HFFc6 (cell line): ENCODE measurements at places on chromosomes 12 and 14. TPM values are rescaled to one million over a fixed set of nuclear protein-coding genes. Genes with fewer than 3 reads are reported as not detected.

GRCh38 chr14:101018561-101019290, 115.2 kb upstream of the RTL1 start:
- no peak overlapping the region for H3K4me3 ChIP-seq
- peaks cover 38% of the 10 kb centered on the region for H3K27me3 ChIP-seq
- DNase-seq = no peak

GRCh38 chr12:13173012-13173932, 23.3 kb upstream of the EMP1 start:
- no peaks in the 10 kb centered on the region for H3K36me3 ChIP-seq
- H3K4me3 ChIP-seq = peak overlapping the region; percentile 75
- H3K27ac ChIP-seq = peak overlapping the region; percentile 93
- H3K4me1 ChIP-seq = peaks cover 91% of the 10 kb centered on the region

GRCh38 chr12:57732726-57733593, 5.6 kb downstream of the AGAP2 start:
- H3K4me3 ChIP-seq = no peak overlapping the region
- peaks cover 34% of the 10 kb centered on the region for H3K4me1 ChIP-seq
- no peak overlapping the region for H3K27ac ChIP-seq
- H3K36me3 ChIP-seq = no peaks in the 10 kb centered on the region

GRCh38 chr12:80192087-80192486, 92.8 kb downstream of the OTOGL start:
- H3K27me3 ChIP-seq = no peaks in the 10 kb centered on the region
- no peak for DNase-seq
- H3K36me3 ChIP-seq = no peaks in the 10 kb centered on the region

DNA sequence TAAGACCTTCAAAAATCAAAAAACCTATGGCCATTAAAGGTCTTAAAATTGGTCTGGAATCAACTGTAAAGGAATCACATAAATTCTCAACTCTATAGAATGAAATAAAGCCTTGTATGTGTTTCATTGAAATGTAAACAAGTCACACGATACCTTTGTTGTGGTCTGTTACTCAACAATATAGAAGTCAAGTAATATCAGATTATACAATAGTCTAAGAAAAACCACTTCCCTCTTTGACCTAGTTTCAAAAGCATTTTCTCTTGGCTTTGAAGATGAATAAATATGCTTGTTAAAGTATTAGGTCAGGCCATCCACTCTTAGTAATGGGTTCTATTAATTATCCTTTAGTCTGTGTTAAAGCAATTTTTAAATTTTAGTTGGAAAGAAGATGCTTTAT, 79.8 kb upstream of the DIO2 start:
- no peaks in the 10 kb centered on the region for H3K4me1 ChIP-seq
- no peaks in the 10 kb centered on the region for H3K27me3 ChIP-seq
- H3K36me3 ChIP-seq = no peaks in the 10 kb centered on the region
- no peak overlapping the region for H3K4me3 ChIP-seq
- no peak overlapping the region for H3K27ac ChIP-seq

GRCh38 chr14:33335366-33335765, 396.7 kb downstream of the NPAS3 start:
- no peak for DNase-seq
- no peak overlapping the region for H3K4me3 ChIP-seq
- no peaks in the 10 kb centered on the region for H3K36me3 ChIP-seq
- H3K4me1 ChIP-seq = no peaks in the 10 kb centered on the region

DNA sequence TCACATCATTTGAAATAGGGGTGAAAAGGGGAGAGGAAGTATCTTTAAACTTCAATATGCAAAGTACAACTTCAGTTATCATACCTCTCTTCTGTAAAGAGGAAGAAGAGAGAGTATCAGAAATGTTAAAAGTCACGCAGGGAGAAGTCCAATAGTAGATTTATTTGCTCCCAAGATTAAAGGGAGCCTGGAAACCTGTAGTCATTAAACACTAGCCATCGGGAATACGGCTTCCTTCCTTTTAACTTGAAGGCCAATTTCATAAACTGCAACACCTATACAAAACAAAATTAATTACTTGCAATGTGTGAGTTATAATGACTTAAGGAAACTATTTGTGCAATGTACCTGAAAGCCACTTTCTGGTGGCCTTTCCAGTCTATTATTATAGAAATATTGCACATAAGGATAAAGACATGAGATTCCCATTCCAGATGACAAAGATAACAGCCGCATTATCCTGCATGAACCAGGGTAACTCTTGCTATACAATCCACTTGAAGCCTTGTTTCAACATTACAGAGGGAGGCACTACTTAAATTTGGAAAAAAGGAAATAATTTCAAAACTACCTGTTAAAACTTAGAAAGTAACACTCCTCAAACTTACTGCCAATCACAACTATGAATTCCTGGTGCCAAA, 4.6 kb downstream of the BTG1 start:
- peaks cover 69% of the 10 kb centered on the region for H3K4me1 ChIP-seq
- peaks cover 10% of the 10 kb centered on the region for H3K27me3 ChIP-seq
- H3K27ac ChIP-seq = peak overlapping the region; percentile 47
- peaks cover 61% of the 10 kb centered on the region for H3K36me3 ChIP-seq

GRCh38 chr14:73452341-73453186, 5.8 kb downstream of the NUMB start:
- H3K27me3 ChIP-seq = no peaks in the 10 kb centered on the region
- no peaks in the 10 kb centered on the region for H3K36me3 ChIP-seq
- H3K27ac ChIP-seq = peak overlapping the region; percentile 32
- peak overlapping the region; percentile 59 for H3K4me3 ChIP-seq
- peak; percentile 75 for DNase-seq

DNA sequence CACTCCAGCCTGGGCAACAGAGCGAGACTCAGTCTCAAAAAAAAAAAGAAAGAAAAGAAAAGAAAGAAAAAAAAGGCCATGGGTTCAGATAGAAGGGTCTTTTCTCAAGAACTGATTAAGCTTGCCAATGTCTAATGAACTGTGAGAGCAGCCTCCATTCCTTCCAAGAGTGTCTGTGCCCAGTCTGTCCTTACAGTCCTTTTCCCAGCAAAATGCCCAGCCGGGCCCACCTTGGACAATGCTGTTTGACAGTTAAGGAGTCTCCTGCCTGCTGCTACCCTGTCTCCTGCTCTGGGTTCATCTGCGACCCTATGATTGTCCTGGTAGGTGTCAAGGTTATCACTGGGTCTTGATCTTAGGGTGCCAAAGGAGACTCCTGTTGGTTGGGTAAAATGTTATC, 21.4 kb downstream of the SYNE3 start:
- H3K27me3 ChIP-seq = no peaks in the 10 kb centered on the region
- H3K4me3 ChIP-seq = no peak overlapping the region
- H3K4me1 ChIP-seq = peaks cover 54% of the 10 kb centered on the region
- no peak overlapping the region for H3K27ac ChIP-seq
- peaks cover 12% of the 10 kb centered on the region; the same call in 1 of the 2 replicates for H3K36me3 ChIP-seq

GRCh38 chr14:95361373-95362137, 41.8 kb upstream of the CLMN start:
- no peaks in the 10 kb centered on the region for H3K36me3 ChIP-seq
- H3K4me1 ChIP-seq = no peaks in the 10 kb centered on the region
- DNase-seq = no peak
- H3K27ac ChIP-seq = no peak overlapping the region

GRCh38 chr14:85527445-85528035, 2.4 kb upstream of the FLRT2 start:
- no peaks in the 10 kb centered on the region for H3K36me3 ChIP-seq
- peak overlapping the region; percentile 95 for H3K27ac ChIP-seq
- H3K27me3 ChIP-seq = no peaks in the 10 kb centered on the region; the same call in 1 of the 2 replicates
- H3K4me1 ChIP-seq = peaks cover 49% of the 10 kb centered on the region
- DNase-seq = no peak

DNA sequence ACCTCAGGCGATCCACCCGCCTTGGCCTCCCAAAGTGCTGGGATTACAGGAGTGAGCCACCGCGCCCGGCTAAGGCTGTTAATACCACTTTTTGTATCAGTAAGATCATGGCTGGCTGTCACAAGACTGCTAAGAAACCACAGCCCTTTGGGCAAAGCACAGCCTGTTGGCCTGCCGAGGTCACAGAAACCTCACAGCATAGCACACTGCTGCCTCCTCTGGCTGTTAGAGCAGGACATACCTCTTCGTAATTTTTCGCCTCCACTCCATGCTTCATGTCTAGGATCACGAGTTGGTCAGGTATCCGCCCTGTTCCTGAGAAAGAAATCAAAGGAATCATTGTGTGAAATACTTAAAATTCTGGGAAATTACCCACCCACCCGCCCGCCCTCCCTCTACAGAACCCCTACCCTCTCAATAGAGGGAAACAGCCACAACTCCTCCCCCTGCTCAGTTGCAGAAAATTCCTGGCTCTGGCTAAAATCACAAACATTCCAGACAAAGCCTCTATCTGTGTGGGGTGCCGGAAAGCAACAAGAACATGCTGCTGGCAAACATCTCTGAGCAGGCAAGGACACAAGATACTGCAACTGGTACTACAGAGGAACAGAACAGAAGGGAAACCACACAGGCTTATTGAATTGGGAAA, 20.7 kb upstream of the NEK9 start:
- peaks cover 27% of the 10 kb centered on the region for H3K36me3 ChIP-seq
- peak overlapping the region; percentile 73 for H3K27ac ChIP-seq
- DNase-seq = peak; percentile 50
- no peak overlapping the region for H3K4me3 ChIP-seq
- H3K27me3 ChIP-seq = no peaks in the 10 kb centered on the region

Gene DBX2
- total RNA-seq = not detected in 3 replicates

Gene SIRT4
- total RNA-seq = 0.96 to 1.7 TPM (median 1.3 TPM) in 3 replicates

Gene WDHD1
- total RNA-seq = 8.9 to 18.8 TPM (median 17.5 TPM) in 3 replicates

Gene HOXC12
- not detected in 3 replicates for total RNA-seq

Gene DAO
- total RNA-seq = not detected in 2 replicates

Gene IAPP
- not detected in 3 replicates for total RNA-seq

Gene CAND1
- total RNA-seq = 150 and 151 TPM in 2 replicates

Gene IKZF4
- 4.4 to 6.3 TPM (median 4.8 TPM) in 3 replicates for total RNA-seq

Gene DPF3
- total RNA-seq = 4.7 to 6.1 TPM (median 5.5 TPM) in 3 replicates
